AG09309 (cell line): ENCODE measurements at places on chromosomes 4 and X.

- no peak for DNase-seq
Measured at GRCh38 chr4:118803253-118803652, 32.7 kb downstream of the SEC24D start.

DNA sequence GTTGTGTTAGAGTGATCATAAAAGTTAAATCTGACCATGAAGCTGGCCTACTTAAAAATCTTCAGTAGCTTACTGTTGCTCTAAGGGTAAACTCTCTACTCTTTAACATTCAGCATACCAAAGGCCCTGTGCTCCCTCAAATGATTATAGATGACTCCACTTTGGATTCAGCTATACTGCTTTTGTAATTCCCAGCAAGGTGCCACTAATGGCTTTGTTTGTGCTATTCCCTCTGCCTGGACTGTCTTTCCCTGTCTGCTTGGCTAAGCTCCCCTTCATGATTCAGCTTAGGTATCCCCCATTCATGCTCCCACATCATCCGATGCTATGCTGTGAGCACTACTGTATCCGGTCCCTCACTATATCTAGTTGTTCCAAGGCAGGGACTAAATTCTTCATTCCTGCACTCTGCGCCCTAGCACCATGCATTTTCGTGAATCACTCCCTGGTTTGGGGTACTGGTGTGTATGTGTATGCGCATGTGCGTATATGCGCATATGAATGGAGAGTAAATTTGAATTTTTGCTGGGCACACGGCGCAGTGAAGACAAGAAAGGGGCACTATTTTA lies 453 bp upstream of the PBDC1 start:
- DNase-seq: no peak

DNA sequence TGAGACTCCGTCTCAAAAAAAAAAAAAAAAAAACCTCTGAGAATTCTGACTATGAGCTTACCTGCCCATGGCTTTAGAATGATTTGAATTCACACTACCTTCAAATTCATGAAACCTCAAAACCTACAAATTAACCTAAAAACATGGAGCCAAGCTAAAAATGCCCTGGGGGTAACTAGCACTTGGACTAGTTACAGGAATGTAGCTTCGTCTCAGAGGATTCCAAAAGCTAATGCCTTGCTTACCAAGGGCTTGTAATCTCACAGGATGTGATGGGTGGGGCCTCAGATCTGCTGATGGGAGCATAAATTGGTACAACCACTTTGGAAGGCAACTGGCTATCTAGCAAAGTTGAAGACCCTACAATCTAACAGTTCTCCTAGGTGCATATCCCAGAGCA lies 79.4 kb upstream of the SPRY1 start:
- DNase-seq: no peak

DNA sequence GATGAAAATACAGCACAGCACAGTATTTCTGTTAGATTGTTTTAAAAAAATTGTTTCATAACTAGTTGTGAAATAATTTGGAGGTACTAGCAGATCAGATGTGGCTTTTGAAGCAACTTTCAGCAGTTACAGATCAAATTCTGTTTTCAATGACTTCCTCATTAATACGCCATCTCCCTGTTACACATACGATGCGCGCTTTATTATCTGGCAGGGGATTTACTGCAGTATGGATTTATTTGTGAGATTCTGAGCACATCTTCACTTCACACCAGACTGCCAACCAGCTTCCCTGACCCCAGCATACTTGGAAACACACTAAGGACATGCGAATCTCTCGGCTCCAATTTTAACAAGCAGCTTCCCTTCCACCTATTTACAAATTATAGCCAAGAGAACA lies 235.5 kb upstream of the DIAPH2 start:
- no peak for DNase-seq

- DNase-seq: no peak
Measured at GRCh38 chrX:22628275-22628674, 355.6 kb downstream of the CBLL2 start.
